ENCODE measurements at places on chromosomes 13 and 19.

DNA sequence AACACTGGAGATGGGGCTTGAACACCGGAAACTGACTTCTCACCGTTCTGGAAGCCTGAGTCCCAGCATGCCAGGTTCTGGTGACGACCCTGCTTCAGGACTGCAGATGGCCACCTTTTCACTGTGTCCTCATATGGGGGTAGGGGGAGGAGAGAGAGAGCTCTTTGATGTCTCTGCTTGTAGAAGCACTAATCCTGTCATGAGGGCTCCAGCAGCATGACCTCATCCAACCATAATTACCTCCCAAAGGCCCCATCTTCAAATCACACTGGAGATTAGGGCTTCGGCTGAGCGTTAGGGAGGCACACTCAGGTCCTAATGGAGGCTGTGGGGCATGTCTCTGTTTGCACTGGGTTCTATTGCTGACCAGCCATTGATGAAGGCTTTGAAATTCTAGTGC is 255.3 kb downstream of the TEX29 start:
- DNase-seq = no peak

- DNase-seq = peak; percentile 12
Measured at GRCh38 chr13:77429320-77430142, 102.6 kb upstream of the MYCBP2 start.

DNA sequence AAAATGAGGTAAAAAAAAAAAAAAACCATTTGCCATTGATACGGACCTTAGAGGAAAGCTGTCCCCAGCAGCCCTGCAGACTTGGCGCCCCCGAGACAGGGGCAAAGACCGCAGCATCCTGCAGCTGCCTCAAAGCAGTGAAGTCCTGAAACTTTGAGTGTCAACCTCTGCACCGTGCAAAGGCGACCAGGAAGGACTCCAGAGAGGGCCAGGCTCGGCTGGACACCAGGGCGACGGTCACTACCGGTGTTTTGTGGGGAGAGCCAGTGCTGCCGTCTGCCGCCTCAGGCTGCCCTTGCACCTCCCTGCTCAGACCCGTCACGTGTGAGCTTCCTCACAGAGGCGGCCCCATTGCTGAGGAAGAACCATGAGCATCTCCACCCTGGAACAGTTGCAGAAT is 146.7 kb upstream of the SPACA7 start:
- no peak for DNase-seq

DNA sequence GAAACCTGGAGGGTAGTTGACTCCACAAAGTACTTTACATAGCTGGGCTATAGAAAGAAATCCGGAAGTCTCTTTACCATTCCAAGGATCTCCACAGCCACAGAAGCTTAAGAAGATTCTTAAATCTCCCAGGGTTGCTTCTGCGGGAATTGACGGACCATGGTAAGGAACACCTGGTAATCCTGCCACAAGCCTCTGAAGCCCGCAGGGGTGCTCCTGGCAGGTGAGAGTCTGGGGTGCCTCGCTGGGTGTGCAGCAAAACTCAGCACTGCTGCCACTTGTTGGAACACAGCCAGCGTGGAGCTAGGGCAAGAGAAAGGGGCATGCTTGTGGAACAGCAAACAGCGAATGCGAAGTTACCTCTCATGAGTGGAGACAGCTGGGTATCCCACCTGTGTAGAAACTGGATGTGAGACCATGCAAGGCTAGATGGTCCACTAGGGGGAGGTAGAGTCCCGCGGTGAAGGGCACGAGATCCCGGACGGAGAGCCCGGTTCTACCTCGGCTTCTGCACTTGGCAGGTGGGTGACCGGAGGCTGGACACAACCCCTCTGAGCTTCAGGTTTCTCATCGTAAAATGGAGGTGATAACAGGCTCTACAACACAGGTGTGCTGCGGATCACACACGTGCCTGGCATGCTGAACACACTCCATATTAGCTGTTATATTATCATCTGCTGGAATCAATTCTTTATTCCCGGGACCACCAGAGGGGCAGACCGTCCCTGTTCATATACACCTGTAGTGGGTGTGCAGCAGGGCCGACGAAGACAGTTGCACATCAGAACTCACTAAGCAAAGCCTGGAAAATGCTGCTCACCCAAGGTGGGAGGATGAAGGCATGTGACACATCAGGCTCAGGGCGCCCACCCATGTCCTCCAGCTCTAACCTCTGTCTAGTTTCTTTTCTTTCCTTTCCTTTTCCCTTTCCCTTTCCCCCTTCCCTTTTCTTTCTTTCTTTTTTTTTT is 24.1 kb upstream of the UBAC2 start:
- peak; percentile 59 for DNase-seq

DNA sequence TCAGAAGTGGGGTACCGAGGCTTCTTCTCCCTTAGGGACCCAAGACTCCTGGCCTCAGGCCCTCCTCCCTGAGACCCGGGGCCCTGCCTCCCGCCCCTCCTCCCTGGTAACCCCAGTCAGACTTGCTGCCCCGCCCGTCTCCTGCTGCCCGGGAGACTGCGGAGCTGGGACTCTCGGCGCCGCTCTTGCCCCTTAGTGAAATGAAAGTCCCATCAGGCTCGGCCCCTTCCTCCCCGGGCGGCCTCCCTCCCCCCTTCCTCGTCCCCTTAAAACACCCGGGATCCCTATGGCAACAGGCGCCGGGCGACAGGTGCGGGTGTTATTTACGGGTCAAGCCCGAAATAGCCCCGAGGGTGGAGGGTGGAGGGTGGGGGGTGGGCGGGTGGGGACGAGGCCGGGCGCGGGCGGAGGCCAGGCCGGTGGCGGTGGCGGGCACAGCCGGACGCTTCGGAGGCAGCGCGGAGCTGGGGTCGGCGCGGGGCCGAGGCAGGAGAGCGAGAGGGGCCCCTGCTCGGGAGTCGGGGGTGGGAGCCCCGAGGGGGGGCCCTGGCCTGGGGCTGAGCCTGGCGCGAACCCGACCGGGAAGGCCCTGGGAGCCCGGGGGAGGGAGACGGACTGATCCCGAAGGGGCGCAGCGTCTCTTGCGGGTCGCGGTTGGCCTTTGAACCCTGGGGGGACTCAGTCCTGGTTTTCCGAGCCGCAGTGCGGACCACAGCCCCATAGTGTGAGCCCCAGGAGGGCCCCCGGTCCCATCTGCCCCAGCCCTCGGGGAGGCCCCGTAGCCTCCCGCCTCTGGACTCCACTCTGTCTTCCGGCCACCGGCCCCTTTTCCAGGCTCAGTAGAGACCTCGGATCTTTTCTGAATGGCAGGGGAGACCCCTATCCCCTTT is at the start of gene CACNG6:
TSS of gene CACNG6 (plus strand) at position 414 of the 890 bp plus-strand sequence. CDS start 1,241 bp downstream, outside the sequence.
- peak; percentile 74 for DNase-seq

- peak; percentile 51 for DNase-seq
Measured at GRCh38 chr19:10230173-10230860, 814 bp downstream of the S1PR2 start.

DNA sequence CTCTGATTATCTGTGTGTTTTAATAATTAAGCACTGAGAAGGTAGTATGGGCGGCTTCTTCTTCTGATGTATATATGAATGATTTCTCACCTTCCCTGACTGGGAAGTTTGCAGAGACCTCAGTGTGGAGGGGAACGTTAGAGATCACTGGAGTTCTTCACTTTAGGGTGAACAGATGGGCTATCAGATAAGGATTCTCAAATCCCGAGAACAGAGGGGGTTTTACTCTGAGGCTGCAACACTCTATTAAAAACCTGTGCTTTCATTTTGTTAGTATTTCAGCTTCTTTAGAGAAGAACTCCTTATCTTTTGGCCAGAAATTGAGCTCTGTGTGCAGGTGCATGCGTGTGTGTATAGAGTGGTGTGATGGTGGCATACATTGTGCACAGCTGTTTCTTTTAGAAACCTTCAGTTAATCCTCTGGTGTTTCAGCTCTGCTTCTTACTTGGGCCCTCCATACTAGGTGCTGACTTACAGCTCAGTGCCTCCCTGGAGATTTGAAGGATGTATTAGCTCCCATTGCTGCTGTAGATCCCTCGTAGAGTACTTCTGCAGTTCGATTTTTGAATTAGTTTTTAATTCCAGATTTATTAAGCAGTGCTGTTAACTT is 45.3 kb upstream of the PCDH9 start:
- no peak for DNase-seq

- DNase-seq = no peak
Measured at GRCh38 chr13:79496188-79496587, 15.2 kb downstream of the NDFIP2 start.

DNA sequence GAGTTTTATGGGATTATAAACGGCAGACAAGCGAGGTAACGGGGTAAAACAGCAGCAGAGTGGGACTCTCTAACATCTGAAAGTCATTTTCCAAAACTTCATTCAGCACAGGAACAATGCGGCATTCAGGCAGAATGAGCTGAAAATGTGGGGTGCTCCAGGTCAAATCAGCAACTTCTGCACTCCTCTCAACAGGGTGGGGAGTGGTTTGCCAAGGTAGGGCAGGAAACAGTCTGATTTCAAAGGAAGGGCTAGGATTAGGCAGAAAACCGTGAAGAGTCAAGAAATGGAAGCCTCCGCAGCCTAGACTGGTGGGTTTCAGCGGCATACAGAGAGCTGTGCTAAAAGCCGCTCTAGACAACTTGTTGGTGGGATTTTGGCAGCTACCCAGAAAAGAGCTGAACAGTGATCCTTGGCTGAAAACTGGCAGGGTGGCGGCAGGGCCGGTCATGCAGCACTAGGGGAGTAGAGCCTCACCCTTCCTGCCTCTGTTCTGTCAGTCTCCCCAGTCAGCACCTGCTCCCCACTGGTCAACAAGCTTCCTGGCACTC is 154.2 kb upstream of the KLF12 start:
- no peak for DNase-seq

DNA sequence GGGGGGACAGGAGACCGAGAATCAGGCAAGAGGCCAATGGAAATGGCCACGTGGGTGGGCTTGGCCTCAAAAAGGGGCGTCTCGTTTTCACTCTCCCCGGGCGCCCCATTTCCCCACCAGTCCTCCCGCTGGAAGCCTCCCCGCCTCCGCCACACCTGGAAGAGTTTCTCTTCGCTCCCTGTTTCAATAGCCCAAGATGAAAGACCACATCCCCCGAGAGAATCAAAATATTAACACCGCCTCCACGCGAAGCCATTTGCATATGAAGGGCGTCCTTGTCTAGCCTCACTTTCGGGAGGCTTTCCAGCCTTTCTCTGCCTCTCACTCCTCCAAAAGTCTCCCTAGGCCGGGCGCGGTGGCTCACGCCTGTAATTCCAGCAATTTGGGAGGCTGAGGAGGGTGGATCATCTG is 691 bp upstream of the OLFM2 start:
- no peak for DNase-seq

GRCh38 chr13:26921918-26922317 is 161.3 kb upstream of the GPR12 start:
- DNase-seq = no peak

- DNase-seq = no peak
Measured at GRCh38 chr19:54211235-54211634, 10.6 kb downstream of the RPS9 start.

GRCh38 chr19:32458500-32459123 is 53.0 kb downstream of the DPY19L3 start:
- DNase-seq = peak; percentile 14

DNA sequence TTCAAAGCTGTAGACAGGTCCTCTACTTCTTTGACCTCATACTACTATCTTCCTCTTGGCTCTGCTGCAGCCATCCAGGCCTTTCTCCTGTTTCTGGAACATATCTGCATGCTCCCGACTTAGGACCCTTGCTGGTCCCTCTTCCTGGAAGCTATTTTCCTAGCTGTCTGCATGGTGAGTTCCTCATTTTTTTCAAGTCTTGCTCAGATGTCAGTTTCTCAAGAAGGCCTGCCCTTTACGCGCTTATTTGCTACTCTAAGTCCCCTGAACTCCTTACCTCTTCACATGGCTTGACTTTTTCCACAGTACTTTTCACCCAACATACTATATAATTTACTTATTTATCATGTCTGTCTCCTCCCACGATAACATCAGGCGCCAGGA is 31.4 kb downstream of the DNAJC3 start:
- DNase-seq = no peak

DNA sequence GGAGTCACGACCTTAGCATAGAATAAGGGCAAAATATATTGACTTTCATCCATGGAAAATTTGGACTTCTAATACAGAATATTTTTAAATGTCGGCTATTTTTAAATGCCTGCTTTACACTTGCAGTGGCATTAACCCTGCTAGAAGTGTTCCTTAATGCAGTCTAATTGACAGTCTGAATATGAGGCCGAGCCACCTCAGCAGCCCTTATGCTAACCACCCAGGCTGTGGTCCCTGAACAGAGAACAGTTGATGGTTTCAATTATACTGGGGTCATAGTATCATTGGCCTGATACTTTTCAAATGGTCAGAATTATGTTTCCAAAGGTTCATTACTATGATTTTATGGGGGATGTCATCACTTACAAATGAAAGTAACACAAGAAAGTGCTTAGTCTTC is 764.7 kb upstream of the SLITRK1 start:
- no peak for DNase-seq

- no peak for DNase-seq
Measured at GRCh38 chr13:82962397-82962796, 919.9 kb downstream of the SLITRK1 start.

GRCh38 chr13:96053003-96053703 is at the start of gene UGGT2:
TSS of gene UGGT2 (minus strand) at chr13:96053401. CDS start at chr13:96053312, 89 bp downstream.
- DNase-seq = peak; percentile 96

DNA sequence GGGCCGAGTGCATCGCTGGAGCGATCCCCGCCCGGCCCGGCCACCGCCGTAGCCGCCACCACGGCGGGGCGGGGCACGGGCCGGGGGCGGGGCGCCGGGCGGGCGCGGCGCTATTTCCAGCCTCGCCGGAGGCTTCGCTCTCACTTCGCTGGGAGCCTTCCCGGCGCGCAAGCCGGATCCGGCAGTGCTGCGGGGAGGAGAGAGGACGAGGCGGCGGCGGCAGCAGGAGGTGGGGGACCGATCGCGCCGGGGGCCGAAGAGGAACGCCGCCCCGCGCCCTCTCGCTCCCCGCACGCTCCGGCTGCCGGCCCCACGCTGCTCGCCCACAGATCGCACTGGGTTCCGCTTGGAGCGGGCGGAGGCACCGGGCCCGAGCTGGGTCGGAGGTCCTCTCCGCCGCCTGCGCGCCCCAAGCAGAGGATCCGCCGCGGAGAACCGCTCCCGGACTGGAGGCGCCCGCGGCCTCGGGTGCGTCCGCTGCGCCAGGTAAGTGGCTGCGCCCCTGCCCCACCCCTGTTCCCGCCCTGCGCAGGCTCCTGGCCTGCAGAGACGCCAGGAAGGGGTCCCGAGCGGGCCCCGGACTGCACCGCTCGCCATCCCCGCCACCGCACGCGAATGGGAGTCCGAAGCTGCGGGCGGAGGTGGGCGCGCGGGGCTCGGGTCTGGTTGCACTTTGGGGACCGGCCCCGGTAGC is at the start of gene CHST8:
TSS of gene CHST8 (plus strand) at position 143 of the 694 bp plus-strand sequence. CDS start 67,309 bp downstream, outside the sequence.
- peak; percentile 8 for DNase-seq

DNA sequence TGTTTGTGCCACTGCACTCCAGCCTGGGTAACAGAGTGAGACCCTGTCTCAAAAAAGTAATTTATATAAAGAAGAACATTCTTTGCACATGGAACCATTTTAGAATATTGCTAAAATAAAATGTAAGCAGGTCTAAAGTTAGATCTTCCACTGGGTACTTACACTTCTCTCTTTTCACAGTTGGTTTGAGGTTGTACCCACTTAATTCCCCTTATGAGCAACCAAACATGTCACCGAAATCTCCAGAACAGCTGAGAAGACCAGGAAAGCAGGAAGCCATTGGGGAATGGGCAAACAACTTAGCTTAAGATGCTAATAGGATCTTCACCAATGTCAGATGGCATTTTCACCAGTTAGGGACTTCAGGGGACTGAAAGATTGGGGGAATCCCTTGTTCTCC is 18.8 kb downstream of the NLRP4 start:
- DNase-seq = no peak
